Smooth muscle cell of the coronary artery (primary cell): ENCODE measurements at places on chromosomes 16 and 17. TPM values are rescaled to one million over a fixed set of nuclear protein-coding genes. Genes with fewer than 3 reads are reported as not detected.

PPL gene
- total RNA-seq, result 0.68 and 201 TPM in 2 replicates

PITPNM3 gene
- total RNA-seq, result 0.35 and 0.83 TPM in 2 replicates

PRR14 gene
- 3.1 and 4.9 TPM in 2 replicates for total RNA-seq

CLDN7 gene
- total RNA-seq, result 0.70 and 1.6 TPM in 2 replicates

KRT24 gene
- total RNA-seq, result not detected in 2 replicates

CNGB1 gene
- total RNA-seq, result under 0.01 TPM in 1 of 2 replicates, not detected in the other

ZNF469 gene
- 0.23 and 1.7 TPM in 2 replicates for total RNA-seq

CPHXL2 gene
- total RNA-seq, result not detected in 2 replicates

C17orf58 gene
- 10.8 and 12.8 TPM in 2 replicates for total RNA-seq

KRTAP1-5 gene
- total RNA-seq, result not detected in 2 replicates

TMC6 gene
- total RNA-seq, result 0.47 and 1.4 TPM in 2 replicates

TEKT3 gene
- total RNA-seq, result 0.59 TPM in 1 of 2 replicates, not detected in the other

HP gene
- 0.35 TPM in 1 of 2 replicates, not detected in the other for total RNA-seq

CBFB gene
- total RNA-seq, result 92.9 and 108 TPM in 2 replicates
